Kasumi-1 (cell line): ENCODE measurements at places on chromosomes 1 and 21.
A peak's percentile ranks its signal among the peaks of the same experiment; 100 is the strongest.

- DNase-seq = peak; percentile 68
Measured at GRCh38 chr1:1305300-1306069, 2.2 kb downstream of the ACAP3 start.

GRCh38 chr1:180994262-180994661 lies 28.4 kb downstream of the STX6 start:
- no peak for DNase-seq

- DNase-seq = no peak
Measured at GRCh38 chr21:26159869-26160268, 10.7 kb downstream of the APP start.

- DNase-seq = peak; percentile 80
Measured at GRCh38 chr1:182786223-182786994, 3.2 kb upstream of the NPL start.

- DNase-seq = peak; percentile 62
Measured at GRCh38 chr1:222095606-222096475, 354.0 kb upstream of the DUSP10 start.

- DNase-seq = no peak
Measured at GRCh38 chr1:211118407-211119102, 15.4 kb downstream of the KCNH1 start.

DNA sequence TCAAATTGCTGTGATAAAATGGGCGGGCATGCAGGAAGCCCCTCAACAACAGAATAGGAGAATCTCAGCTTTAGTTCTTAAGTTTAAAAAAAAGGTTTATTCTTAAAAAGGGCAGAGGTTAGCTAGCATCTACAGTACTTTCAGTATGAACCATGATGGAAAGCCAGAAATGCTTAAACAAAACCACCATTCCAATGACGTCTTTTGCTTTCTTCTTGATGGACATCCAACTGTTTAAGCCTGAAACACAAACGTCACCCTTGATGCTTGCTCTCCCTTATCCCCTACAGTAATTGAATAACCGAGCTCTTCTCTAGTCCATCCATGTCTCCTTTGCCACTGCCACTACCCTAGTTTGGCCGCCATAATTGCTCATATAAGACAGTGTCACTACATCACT lies 25.7 kb downstream of the TAF5L start:
- no peak for DNase-seq

- DNase-seq = no peak
Measured at GRCh38 chr21:43884861-43885417, 19.9 kb downstream of the AGPAT3 start.

DNA sequence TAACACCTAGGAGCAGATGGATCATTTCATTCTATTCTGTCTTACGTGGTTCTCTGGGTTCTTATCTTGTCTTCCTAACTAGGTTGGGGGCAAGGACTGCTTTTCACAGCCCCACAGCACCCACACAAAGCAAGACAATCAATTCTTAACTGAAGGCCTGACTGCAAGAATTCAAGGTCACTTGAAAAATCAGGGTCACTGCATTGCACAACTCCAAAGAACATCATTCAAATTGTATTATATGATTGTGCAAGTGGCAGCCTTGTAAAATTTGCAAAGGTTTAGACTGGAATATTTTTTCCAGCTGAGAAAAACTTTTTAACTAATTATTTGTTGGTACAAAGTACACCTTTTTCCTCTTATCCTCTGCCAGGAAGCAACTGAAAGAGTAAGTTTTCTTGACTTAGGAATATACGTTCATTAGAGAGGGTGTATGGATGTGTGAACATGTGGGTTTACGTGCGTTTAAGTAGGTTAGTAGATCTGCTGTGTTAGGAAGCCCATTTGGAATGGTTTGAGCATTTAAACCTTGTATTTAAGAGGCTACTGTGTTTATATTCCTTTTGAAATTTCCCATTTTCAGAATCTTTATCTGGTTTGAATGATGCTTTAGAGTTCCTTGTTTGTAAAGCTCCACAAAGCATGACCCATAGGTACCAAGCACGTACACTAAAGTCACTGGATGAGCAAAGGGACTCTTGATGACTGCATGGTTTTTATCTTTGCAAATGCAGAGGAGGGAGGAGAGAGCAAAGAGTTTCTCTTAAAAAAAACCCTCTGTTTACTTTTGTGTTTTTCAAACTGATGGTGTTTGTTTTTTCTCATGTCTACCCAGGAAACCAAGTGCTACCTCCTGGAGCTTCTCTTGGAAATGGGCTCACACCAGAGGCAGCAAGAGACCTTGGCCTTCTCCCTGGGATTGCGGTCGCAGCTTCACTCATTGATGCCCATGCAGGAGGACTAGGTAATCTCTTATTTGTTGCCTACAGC lies 214.9 kb downstream of the FGGY start:
- no peak for DNase-seq

- no peak for DNase-seq
Measured at GRCh38 chr21:39453571-39454179, 1.9 kb downstream of the SH3BGR start.

DNA sequence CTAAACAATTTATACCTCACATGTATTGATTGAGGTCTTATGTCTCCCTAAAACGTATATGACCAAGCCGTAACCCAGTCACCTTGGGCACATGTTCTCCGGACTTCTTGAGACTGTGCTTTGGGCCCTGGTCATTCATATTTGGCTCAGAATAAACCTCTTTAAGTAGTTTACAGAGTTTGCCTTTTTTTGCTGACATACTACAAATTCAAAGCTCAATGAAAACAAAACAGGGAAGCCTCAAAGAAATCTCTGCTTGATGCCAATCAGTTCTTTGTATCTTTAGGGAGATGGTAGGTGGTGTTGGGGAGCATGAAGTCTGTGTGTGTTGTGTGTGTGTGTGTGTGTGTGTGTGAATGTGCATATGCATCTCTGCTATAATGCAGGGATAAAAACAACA lies 247.0 kb downstream of the KCNJ6 start:
- DNase-seq = no peak

- no peak for DNase-seq
Measured at GRCh38 chr1:37556712-37557196, at the start of gene DNALI1. Gene DNALI1, plus strand, starts transcription at chr1:37556940. Its CDS starts 55 bp downstream, at chr1:37556995.

DNA sequence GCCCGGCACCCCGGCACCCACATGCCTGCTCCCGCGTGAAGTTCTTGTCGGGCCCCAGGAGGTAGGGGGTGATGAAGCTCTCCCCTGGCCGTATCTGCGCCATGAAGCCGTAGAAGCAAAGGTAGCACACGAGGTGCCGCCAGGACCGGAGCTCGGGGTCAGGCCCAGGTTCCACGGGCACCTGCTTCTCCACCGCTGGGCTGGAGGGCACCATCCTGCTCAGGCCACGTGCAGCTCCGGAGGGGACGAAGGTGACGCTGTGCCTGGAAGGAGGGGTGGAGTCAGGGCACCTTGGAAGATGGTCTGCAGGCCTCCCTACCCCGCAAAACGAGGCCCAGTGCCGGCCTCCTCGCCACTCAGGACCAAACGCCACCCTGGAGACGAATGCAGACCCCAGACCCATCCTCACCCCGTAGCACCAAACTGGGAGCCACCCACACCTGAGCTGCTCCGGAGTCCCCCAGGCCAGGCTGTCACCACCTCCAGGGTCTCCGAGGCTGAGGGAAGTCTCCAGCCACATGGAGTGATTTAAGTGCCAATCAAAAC lies 4.4 kb downstream of the SLC19A1 start:
- no peak for DNase-seq

DNA sequence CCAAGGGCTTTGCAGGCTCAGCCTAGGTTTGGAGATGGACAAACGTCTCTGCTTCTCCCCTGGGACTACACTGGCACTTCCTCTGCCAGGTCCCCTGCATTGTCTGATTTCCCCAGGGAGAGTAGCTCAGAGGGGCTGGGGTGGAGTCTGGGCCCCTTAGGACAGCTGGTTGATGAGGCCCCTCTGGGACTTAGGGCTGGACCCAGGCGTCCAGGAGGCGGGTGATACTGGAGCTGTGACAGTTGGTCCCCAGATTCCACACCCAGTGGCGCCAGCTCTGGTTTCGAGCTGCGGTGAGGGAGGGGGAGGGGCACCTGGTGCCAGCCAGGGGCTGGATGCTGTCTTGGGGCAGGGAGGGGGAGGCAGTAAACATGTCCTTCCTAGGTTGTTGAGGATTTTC lies 7.4 kb upstream of the MEX3A start:
- DNase-seq = no peak

DNA sequence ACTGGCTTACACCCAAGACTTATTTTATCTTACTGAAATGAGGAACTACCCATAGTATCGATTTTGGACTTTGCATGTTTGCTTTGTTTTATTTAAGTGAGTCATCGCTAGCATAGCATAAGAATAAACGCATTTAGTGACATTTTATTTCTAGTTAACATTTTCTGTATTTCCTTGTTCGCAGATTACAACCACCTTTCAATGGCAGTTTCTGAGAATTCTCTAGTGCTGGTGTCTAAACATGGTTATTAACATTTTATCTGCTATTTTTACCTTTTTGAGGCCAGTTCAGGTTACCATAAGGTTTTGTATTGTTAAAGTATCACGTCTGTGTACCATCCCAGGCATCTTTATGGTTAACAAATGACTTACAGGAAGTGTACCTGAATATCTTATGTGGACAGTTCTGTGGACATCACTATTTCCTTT lies 24.5 kb downstream of the EEIG2 start:
- peak; percentile 7 for DNase-seq

- no peak for DNase-seq
Measured at GRCh38 chr1:52834798-52835197, 7.8 kb upstream of the ZYG11A start.

GRCh38 chr1:156608036-156608674 lies 6.9 kb upstream of the GPATCH4 start:
- DNase-seq = peak; percentile 94

GRCh38 chr1:222732216-222733159 lies 4.5 kb upstream of the FAM177B start:
- no peak for DNase-seq

DNA sequence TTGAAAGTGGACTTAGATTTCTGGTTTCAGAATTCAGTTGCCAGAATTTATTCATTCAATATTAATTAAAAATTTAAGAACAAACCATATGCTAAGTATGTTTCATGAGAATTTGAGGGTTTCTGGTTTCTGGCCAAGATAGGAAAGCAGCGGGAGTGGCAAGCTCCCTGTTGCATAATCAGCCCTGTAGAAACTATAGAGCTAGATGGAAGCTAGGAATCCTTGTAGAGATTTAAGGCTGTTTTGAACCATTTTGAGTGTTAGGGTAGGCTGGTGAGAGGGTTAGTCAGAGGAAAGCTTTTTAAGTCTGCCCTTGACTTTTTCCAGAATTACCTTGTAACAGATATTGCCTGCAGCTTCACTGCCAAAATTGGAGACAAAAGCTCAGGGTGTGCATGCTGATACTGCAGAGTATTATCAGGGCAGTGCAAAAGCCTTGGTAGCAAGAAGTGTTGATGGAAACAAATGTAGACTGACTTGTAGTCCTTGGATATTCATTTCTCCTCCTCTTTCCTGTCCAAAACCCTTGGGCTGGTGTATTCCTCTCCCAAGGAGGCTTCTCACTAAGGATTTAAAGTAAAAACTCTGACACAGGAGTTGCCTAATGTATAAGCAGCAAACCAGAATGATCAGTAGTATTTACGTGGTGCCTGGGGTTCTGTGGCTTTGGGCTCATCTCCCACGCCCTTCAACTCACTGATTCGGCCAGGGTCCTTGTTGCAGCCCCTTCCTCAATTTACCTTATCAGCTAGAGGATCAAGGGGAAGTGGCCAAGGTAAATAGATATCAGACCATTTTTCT lies 12.6 kb upstream of the GIPC2 start:
- DNase-seq = peak; percentile 19

GRCh38 chr1:184747089-184747955 lies 7.3 kb downstream of the EDEM3 start:
- peak; percentile 86 for DNase-seq

DNA sequence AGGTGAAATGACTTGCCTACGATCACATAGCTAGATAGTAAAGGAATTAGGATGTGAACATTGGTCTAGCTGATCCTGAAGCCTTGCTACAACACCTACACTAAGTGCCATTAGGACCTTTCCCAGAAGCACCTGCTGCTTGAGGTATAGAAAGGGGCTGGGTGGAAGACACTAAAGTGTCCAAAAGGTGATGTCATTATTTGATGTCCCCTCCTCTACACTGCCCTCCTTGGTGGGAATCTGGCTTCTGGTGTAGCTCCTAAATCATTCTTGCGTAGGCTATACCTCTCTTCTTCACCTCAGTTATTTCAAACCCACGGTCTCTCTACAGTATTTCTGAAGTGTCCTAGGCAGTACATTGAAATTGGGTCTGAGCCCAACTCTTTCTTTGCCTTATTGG lies 132.5 kb upstream of the FGGY start:
- DNase-seq = no peak

DNA sequence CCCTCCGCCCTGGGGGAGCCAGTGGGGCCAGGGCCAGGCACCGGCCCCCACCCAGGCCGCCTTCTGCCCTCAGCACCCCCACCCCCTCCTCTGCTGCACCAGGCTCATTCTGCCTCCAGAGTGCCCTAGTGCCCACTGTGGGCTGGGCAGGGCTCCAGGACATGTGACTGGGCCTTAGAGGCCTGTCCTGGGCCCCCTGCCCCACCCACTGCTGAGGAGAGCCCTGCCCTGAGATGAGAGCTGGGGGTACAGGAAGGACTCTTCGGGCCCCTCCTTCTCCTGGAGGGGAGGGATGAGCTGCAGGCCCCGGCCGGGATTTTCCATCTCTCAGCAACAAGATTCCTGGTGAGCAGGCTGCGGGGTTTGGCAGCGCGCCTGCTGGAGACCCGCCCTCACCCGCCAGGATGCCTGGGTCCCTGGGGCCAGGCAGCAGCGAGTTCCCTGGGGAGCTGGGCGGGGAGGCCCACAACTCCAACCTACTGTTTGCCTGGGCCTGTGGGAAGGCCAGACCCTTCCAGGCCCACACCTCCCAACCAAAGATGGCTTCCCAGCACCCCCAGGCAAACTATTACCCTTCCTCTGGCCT lies 14.0 kb downstream of the AHDC1 start:
- DNase-seq = no peak

DNA sequence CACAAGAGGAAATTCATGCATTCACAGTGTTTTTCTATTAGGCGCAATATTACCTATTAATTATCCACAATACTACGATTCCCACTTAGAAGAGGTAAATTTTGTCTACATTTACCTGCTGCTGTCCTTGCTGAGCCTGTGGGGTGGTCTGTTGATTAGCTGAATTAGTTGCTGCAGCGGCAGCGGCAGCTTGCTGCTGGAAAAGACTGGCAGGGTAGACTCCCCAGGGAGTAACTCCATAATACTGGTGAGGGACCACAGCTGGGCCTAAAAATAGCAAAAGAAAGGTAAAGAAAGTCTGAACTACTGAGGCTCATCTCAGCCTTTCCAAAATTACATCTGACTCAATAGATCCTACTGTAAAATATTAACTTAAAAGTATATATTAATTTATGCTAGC lies 66.0 kb upstream of the SDC3 start:
- DNase-seq = no peak

DNA sequence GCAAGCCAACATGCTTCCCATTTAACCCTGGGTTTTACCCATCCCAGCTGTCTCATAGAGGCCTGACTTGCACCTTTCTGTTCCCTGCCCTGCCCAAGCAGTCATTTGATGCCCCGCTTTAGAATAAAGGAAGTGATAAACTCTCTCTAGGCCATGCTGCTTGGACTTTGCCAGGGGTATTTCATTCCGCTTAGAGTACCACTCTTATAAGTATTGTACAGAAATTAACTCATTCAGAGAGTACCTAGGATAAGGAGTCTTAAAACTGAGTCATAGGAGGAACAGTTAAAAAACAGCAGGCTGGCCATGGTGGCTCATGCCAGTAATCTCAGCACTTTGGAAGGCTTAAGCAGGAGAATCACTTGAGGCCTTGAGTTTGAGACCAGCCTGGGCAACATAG lies 21.0 kb upstream of the LYST start:
- DNase-seq = no peak

- no peak for DNase-seq
Measured at GRCh38 chr1:29756901-29757725, 520.8 kb downstream of the PTPRU start.
